ENCODE measurements at places on chromosomes 12 and 14.

GRCh38 chr12:24560831-24561271 lies 388.1 kb downstream of the BCAT1 start:
- no peak for DNase-seq

GRCh38 chr12:64061868-64062375 lies 160.2 kb downstream of the KICS2 start:
- no peak for DNase-seq

GRCh38 chr12:123066384-123066710 lies 84.5 kb downstream of the PITPNM2 start:
- DNase-seq, result no peak

DNA sequence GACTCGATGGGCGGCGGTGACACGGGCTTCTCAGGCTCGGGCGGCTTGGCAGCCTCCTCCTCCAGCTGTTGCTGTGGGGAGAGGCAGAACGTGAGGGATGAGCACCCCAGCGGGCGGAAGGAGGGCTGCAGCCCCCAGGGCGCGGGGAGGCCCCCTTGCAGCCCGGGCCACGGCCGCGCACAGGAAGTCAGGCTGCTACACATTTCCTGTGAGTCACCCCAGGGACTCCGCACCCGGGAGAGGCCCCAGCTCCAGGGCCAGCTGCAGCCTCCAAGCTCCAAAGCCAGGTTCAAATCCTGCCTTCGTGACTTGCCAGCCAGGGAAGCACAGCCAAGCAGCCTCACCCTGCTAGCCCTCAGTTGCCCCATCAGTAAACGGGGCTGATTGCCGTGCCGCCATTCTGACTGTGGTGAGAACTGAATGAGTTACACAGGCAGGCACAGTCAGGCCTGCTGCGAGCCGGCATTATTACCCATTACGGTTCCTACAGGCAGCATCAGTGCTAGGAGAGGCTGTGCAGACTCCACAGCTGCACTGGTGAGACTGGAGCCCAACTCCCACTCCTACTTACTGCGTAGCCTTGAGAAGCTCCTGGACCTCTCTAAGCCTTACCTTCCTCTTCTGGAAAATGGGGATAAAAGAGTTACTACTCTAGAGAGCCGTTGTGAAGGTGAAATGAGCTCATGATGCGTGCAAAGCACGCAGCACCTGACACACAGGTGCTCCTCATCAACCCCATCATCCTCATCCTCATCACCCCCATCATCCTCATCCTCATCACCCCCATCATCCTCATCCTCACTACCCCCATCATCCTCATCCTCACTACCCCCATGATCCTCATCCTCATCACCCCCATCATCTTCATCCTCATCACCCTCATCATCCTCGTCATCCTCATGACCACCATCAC lies 100.9 kb downstream of the NCOR2 start:
- DNase-seq, result peak; percentile 84

DNA sequence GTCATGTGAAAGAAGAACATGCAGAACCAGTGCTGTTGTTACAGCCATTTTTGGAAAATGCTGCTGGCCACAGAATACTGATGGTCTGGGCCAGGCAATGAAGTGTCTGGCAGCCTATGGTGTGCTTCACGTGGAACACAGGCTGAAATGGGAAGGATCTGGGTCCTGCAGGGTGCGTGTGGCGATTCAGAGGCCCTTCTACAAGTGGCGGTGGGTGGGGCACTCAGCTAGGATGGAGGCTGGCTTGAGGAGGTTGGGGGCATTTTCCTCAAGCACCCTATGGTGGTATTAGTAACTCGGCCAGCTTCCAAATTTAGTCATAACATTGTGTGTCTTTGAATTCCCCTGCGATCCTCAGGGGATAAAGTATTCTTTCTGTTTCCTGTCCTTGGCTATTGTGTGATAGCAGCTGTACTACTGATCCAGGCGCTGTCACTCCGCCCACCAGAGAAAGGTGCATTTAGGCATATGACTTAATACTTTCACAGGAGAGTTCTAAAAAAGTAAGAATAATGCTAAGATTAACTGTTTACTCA lies 9.2 kb upstream of the RAD52 start:
- DNase-seq, result no peak

DNA sequence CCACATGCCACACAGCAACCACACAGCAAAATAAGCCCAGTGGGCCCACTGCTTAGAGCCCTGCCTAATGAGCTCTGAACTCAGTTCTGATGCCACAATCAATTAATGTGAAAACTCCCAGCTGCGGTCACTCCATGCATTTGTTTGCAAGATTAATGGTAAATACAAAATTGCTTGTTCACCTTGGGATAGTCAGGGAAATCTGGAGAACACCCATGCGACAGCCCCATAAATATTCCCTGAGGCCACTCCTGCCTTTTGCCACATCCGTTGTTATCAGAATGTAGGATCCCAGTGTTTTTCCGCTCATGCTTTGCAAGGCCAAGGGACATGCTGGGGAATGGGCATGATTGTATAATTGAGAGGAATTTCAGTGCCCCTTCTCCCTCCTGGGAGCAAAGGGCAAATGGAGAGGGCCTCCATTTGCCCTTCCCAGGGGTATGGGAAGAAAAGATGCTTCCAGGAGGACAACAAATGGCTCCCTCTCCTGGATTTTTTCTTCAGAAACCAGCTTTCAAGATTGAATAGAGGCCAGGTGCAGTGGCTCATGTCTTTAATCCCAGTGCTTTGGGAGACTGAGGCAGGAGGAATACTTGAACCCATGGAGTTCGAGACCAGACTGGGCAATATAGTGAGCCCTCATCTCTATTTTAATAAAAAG lies 30.8 kb upstream of the CMKLR1 start:
- DNase-seq, result no peak

- no peak for DNase-seq
These were observed 38.8 kb upstream of the ATF7IP start for GRCh38 chr12:14326699-14327098.

GRCh38 chr12:97650242-97650641 lies 187.6 kb downstream of the RMST start:
- no peak for DNase-seq

DNA sequence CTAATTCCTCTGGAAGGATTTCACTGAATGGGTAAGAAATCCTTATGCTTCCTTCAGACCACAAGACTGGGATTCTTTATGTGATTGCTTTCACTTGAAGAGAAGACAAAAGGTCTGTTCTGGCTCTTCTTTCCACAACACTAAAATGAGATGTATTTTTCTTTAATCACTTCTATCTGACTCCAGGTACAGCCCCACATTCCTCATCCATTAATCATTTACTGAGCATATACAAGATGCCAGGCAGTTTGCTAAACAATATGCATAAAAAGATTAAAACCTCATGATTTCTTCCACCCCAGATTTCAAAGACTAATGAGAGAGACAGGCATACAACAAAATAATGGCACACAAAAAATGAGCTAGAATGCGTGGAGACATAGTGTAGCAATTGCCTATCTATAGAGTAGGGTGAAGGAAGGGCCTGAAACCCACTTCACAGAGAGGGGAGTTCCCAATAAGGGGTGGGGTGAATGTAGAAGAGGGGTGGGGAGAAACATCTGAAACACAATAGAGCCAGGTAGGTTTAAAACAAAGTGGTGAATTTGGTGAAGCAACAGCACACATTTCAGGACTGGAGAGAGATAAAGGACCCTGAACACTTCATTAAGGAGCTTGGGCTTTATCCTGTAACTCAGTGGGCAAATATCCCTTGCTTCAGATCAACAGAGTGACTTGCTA lies 65.1 kb upstream of the PRB2 start:
- DNase-seq, result no peak

- no peak for DNase-seq
These were observed 49.2 kb upstream of the SLC38A1 start for GRCh38 chr12:46318037-46318436.

GRCh38 chr12:111754671-111755070 lies 12.1 kb upstream of the ALDH2 start:
- no peak for DNase-seq

DNA sequence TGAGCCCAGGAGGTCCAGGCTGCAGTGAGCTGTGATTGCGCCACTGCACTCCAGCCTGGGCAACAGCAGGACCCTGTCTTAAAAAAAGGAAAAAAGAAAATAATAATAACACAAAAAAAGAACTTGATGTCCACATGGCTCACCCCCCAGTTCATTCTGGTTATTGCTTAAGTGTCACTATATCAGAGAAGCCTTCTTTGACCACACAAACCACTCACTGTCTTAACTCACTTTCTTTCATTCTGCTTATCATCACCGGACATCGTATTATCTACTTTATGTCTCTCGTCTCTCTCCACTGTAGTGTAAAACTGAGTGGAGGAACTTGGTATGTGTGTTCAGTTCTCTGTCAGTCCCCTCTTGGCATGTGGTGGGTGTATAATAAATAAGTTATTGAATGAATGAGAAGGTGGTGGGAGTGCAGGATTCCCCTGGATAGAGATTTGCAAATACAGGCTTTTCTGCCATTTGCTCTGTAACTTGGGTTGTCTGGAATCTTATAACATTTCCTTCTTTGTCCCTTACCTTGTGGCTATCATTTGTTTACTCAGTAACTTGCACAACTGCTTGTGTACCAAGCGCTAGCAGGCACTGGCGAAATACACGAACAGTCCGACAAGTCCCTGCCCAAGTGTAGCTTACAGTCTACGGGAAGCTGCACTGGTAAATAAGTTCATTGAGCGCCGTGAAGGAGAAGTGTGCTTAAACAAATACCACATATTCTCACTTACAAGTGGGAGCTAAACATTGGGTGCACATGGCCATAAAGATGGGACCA lies 86.6 kb upstream of the TRAF3 start:
- no peak for DNase-seq

DNA sequence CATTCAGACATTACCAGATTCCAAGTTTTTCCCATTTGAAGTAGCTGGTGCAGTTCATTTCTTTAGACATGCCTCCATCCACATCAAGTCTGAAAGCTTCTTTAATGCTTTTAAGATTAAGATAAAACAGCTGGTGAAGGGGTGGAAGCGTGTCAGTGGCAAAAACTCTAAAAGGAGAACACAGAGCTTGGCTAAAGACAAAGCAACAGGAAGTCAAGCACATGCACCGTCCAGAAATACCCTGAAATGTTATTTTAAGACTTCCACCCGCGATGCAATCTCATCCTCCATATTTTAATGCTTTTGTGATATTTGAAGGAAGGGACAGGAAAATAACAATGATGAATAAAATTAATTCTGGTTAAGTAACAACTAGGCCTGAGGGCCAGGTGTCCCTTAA lies 31.8 kb downstream of the PPM1H start:
- DNase-seq, result no peak

DNA sequence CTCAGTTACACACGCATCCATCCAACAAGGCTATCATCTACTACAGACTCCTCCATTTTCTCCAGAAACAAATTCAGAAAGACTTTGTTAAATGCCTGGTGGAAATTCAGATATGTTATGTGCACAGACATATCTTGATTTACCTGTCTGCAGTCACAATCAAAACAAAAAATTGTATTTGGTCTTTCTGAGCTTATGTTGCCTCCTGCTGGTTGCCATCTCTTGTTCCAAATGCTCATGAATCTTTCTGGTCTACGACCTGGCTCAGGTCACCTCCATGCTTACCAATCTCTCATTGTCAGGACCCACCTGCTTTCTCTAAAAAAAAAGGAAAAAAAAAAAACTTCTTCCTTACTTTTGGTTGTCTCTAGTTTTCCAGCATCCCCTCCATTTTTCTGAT lies 169.2 kb upstream of the PLXNC1 start:
- no peak for DNase-seq

DNA sequence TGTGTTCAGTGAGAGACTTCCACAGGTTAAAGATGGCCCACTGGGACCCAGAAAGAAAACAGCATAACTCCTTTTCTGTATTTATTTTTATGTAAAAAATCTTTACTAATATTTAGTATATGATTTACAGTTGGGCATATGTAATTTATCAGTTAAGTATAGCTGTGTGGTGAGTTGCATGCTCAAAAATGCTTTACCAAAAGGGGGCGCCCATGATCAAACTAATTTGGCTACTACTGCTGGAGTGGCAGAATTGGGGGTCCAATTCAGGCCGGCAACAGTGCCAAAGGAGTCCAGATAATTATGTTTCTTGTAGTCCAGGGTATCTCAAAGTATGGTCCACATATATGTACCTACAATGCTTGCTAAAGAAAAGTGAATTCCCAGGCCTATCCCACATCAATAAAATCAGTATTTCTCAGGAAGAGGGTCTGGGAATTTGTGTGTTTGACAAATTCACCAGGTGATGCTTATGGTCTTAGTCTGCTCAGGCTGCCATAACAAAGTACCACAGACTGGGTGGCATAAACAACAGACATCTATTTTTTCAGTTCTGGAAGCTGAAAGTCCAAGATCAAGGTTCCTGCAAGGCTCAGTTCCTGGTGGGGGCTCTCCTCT lies 152.0 kb downstream of the KTN1 start:
- peak; percentile 41 for DNase-seq

- no peak for DNase-seq
These were observed 23.7 kb downstream of the SLC5A8 start for GRCh38 chr12:101186291-101186690.

DNA sequence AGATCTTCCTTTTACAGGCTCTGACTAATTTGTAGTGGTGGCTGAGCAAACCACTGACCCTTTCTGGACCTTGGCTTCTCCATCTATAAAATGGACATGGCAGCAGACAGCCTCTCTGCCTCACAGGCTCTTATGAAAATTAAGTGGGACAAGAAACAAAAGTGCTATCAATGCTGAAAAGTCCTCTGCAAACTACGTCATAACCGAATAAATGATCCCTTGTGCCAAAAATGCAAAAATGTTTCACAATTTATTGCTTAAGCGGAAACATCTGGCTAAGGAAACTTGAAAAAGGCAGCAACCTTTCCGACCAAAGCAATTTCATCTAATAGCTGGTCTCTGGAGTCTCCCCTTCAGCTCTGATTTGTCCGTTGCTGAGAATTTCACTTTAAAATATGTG lies 108.5 kb upstream of the PLXNC1 start:
- no peak for DNase-seq

DNA sequence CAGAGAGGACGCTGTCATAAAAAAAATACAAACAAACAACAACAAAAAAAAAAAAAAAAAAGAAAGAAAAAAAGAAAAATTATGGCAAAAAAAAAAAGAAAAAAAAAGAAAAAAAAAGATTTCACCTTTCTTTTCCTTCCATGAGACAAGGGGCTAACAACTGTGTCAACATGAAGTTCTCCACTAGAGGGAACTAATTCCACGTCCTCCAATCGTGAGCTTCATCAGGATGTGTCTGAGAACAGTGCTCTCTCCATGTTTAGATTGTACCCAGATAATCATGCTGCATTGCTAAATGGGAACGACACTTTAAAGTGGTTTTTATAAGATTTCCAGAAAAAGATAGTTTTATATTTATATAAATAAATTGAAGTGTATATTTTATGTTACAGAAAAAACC lies 96.2 kb upstream of the PTPRB start:
- DNase-seq, result no peak

- DNase-seq, result no peak
These were observed 94.0 kb upstream of the FAR2 start for GRCh38 chr12:29054858-29055663.

DNA sequence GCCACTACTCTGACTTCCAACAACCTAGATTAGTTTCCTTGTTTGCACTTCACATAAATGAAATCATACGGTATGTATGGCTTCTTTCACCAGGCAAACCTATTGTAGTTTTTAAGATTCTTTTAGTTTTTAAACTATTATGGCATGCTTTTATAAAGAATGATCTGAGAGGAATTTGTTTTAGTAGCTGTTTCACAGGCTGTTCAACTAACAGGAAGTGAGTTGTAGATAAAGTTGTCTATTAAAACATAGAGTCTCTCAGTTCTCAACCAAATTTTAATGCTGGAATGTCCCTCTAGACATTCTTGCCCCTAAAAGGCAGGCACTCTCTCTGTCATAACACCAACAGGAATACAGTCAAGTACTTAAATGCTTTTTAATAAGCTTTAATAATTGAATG lies 102.7 kb upstream of the DACT1 start:
- DNase-seq, result no peak
